Stimulated activated CD8-positive, alpha-beta memory T cell treated with anti-CD3 and anti-CD28 coated beads, Interleukin-15, amount 100 ng/mL, for 48 hours (primary cell): ENCODE measurements at places on chromosomes 16 and 17.

- no peak for DNase-seq
Measured at GRCh38 chr17:67922503-67922902, 73.8 kb downstream of the C17orf58 start.

DNA sequence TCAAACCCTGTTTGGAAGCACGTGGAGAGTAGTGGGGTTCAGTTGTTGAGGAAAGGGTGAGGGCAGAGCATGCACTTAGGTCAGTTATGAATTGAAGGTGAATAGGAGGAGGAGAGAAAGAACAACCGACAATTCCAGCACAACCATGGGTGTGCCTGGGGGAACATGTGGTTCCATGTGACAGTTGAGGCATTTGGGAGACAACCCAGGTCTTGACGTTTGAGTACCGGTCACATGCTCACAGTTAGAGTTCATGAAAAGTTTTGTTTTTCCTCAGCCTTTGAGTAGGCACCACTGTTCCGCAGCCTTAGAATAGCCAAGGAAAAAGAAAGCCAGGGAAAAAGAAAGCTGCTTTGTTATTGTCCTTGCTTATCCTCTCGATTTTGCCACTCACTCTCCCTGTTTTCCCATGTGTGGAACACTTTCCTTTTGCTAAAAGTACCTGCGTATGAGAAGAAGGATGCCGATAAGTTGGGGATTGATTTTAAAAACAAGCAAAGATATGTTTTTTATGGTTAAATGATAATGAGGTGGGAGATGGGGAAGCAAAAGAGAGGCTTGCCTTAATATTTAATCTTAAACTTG lies 25.6 kb upstream of the ABCC11 start:
- DNase-seq = no peak

- peak; percentile 6 for DNase-seq
Measured at GRCh38 chr17:21213638-21214014, 335 bp downstream of the TMEM11 start.

- DNase-seq = no peak
Measured at GRCh38 chr17:50149091-50149416, 1.4 kb downstream of the PPP1R9B start.

GRCh38 chr16:87207965-87208364 lies 109.2 kb downstream of the C16orf95 start:
- DNase-seq = no peak

DNA sequence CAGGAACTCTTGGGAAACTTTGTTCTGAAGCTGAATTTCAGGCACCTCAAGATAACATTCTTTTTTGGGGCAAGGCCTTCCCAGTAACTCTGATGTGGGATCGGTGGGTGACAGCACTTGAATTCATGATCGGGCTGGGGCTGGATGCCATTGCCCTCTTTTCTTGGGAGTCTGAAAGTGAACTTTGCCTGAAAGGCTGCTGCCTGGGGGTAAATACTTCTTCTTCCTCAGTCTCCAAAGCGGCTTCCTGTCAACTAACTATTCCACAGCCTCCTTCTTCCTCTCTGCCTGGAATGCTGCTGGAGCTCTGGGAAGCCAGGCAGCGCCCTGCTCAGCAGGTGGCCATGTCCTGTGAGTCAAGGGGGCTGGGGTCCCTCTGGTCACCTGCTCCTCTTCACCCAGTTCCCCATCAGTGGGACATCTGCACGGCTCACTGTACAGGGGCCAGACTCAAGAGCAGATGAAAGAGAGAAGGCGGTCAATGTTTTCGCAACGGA lies 79.5 kb downstream of the WIPI1 start:
- DNase-seq = no peak

GRCh38 chr17:56880133-56880532 lies 33.7 kb downstream of the TRIM25 start:
- no peak for DNase-seq

GRCh38 chr16:48608452-48608851 lies 1.5 kb downstream of the N4BP1 start:
- DNase-seq = no peak

- no peak for DNase-seq
Measured at GRCh38 chr17:53046781-53047180, 775.9 kb upstream of the KIF2B start.

DNA sequence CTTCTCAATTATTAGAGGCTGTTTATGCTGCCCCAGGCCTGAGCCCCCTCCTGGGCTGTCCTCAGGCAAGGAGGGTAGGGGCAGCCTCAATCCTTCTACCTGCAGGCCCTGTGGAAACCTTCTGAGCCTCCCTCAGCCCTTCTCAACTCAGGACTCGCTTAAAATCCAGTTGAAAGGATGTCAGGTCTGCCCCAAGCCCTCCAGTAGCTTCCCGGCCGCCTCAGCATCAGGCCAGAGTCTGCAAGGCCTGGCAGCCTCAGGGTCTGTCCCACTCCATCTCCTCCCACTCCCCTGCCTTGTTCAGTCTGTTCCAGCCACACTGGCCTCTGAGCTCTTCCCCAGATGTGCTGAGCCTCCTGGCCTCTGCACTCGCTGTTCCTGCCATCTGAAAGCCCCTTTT lies 52.2 kb downstream of the KATNIP start:
- no peak for DNase-seq

DNA sequence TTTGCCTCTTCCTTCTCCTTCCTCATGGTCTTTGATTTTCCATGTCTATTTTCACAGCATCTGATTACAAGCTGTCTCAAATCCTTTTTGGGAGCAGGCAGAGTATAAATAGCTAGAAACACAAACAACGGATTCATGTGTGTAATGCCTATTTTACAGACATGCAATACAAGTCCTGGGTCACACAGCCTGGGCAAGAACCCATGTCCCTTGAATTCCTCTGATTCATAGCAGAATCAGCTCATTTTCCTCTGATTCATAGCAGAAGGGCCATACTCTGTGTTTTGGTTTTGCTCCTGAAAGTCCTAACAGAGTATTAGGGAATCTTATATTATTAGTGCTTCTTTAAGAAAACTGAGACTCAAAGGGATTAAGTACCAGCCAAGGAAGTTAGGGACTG lies 71.3 kb downstream of the IRX5 start:
- no peak for DNase-seq

DNA sequence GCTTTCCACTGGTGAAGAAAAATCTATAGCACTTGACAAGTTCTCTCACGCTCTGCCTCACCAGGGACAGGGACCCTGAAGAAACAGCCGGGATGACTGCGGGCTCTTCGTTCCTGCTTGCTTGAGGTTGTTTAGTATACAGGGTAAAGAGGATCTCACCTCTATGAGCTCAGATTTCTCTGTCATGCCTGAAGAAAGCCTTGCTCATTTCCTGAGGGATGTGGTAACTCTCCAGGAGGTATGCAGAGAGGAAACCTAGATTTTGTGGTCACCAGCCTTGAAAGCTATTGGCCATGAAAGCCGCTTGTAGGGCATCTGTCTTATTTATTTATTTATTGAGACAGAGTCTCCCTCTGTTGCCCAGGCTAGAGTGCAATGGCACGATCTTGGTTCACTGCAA lies 23.2 kb downstream of the USP43 start:
- DNase-seq = no peak

- DNase-seq = no peak
Measured at GRCh38 chr17:21278450-21279197, 5.9 kb upstream of the MAP2K3 start.

DNA sequence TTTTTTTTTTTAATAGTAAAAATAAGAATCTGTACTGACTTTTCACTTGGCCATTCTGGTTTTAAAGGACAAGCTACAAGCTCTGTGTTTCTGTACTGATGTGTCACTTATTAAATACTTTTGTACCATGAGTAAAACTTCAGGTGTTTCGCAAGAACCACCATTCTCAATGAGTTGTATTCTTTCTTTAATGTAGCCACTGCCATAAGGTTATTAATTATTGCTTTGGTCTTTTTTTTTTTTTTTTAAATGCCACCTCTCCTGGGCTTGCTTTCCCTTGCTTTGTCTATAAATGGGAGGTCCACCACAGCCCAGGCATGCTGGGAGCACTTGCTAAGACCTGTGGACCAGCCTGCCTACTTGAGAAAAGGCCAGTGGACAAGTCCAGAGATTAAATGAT lies 8.4 kb downstream of the ARL2BP start:
- no peak for DNase-seq

DNA sequence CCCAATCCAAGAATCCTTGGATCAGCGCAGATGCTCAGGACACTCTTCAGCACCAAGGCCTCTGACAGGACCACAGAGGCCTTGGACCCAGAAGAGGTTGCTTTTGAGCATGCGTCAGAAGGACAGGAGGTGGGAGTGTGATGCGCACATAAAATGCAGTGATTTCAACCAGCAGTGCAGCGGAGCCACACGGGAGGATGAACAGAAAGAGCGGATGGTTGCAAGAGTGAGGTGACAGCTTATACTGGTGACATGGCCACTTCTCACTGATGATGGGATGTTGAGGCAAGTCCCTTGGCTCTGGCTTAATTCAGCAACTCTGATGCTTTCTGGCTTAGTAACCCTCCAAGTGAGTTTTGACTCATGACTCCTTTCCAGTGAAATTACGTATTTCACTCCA lies 25.2 kb upstream of the ERN1 start:
- DNase-seq = no peak

GRCh38 chr16:23508589-23509440 lies 1.5 kb downstream of the GGA2 start:
- DNase-seq = no peak
